ENCODE measurements at places on chromosomes 11 and 22. TPM values are rescaled to one million over a fixed set of nuclear protein-coding genes. Genes with fewer than 3 reads are reported as not detected.

- no peak for DNase-seq
Observed at GRCh38 chr11:57885298-57886050, 123.9 kb downstream of the CTNND1 start.

- DNase-seq: no peak
Observed at GRCh38 chr11:112025707-112026106, 499 bp downstream of the DLAT start.

DNA sequence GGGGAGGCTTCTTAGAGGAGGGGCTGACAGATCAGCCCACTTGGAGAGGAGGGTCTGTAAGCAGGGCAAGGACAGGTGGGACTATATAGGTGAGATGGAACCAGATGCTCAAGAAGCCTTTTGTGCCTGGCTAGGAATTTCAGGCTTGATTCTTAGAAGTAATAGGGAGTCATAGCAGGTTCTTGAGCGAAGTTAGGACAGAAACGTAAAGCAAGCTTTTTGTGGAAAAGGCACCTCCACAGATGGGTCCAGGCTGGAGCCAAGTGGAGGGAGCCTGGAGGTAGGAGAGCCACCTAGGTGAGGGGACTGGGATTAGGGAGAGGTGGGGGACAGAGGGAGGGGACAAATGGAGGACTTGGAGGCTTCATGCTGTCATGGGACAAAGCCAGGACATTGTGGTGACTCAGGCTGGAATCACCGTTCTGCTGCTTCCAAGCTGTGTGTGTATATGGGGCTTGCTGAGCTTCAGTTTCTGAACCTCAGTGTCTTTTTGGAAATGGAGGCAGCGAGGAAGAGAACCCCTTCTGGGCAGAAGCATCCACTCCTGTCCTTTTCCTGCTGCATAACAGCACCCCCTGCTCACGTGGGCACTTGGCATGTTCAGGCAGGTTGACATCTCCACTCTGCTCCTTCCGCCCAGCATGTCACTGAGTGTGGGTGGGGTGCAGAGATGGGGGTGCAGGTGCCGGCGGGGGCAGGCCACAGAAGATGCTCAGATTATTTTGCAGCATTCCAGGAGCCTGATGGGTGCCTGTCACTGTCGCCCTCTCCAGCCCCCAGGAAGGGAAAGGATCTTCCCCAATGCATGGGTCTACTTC is 58.0 kb downstream of the MCM5 start:
- DNase-seq: no peak

GRCh38 chr22:21651521-21652009 is 9.5 kb downstream of the SDF2L1 start:
- DNase-seq: no peak

The LRRC75B gene
- 10.0 TPM for total RNA-seq

Measured in hematopoietic multipotent progenitor cell (in vitro differentiated cells).